ENCODE measurements at places on chromosomes 3 and 15.
A peak's percentile ranks its signal among the peaks of the same experiment; 100 is the strongest.

GRCh38 chr15:74208901-74209559 is 6.4 kb upstream of the STRA6 start:
- no peak for DNase-seq

GRCh38 chr15:70474471-70475406 is 288.6 kb downstream of the UACA start:
- peak; percentile 74 for DNase-seq

GRCh38 chr3:123025642-123026521 is 1.7 kb downstream of the SEMA5B start:
- no peak for DNase-seq

DNA sequence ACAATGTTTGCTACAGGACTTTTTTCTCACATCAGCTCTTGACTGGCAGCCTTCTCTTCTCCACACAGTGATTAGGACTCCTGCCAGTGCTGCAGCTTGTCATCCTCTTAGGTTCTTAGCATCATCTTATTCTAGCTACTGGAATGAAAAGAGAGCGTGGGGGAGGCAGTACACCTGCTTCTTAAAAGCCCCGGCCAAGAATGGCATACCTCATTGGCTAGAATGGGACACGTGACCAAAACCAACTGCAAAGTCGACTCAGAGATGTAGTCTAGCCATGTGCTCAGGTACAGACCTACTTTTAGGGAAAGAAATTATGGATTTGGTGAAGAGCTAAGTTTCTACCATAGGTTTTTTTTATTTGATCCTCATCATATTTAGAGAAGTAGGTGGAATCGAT is 44.1 kb downstream of the RARB start:
- DNase-seq: no peak

DNA sequence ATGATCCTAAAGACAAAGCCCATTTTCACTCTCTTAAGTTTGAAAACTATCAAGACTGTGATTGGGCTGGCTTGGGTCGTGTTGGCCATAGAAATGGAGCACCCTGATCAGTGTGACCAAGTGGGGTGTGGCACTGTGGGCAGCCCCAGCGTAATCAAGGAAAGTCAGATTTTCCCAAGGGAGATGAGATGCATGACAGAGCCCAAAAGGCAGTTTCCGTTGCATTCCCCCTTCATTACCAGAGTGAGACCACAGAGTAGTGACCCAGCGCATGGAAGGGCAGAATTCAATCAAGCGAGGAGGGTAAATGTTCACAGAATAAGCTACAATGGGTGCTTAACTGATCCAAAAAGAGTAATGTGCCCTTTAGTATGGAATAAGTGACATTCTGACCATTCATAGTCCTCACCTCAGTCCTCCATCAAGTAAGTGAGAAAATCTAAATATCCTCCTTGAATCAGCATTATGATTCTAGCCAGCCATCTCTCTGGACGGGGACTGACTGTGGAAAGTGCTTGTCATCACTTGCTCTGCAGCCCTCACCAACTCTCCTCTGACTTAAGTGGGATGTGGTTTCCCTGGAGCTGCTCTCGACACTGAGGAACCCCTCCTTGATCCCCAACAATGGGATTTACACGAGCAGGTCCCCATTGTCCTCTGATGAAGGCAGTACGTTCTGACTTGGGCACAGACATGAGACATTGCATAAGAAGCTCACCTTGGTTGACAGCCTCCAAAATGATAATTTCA is 430.5 kb downstream of the OCA2 start:
- no peak for DNase-seq

GRCh38 chr3:52372822-52373504 is 56.8 kb downstream of the DNAH1 start:
- no peak for DNase-seq

DNA sequence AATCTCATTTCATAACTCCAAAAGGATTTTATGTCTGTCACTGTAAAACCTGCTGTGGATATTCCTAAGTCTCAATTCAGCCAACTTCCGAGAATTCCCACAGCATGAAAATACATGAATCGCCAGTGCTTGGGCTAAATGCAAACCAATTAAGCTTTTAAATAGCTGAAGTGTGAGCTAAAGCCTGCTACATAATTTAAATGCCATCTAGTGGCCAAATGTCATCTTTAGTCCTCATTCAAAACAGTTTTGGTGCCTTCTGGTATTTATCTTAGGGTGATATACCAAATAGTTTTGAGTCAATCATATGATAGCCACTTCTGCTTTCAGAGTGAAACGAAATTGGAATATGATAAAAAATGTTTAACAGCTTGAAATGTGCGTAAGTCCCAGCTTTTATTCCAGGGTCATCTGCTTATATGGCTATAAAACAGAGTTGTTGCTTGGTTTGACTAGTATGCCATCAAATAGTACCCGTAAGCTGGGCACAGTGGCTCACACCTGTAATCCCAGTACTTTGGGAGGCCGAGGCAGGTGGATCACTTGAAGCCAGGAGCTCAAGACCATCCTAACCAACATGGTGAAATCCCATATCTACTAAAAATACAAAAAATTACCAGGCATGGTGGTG is 41.8 kb upstream of the CCNL1 start:
- no peak for DNase-seq

DNA sequence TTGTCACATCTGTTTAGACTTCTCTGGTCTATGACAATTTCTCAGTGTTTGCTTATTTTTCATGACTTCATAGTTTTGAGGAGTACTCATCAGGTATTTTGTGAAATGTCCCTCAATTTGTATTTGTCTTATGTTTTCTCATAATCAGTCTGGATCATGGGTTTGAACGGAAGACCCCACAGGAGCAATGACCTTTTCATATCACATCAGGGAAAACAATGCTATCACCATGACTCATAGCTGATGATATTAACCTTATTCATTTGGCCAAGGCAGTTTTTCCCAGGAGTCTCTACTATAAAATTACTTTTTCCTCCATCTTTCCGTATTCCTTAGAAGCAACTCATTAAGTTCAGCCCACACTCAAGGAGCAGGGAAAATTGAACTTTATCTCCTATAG is 32.7 kb downstream of the AADACL2 start:
- no peak for DNase-seq

DNA sequence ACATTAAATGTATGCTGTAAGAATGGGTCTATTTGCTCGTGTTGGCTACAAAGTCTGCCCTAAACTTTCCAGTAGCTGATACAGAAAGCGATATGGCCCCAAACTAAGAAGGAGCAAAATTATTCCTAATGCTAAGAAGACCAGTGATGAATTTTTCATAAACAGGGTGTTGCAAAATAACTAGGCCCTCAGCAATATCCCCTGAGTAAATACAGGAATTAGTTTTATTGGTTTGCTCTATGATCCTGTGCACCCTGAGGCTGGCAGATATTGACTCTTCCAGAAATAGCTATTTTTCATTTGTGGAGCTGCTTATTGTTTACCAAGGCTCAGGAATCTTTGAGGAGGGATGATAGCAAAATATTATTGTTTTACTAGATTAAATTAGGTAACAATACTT is 60.9 kb upstream of the CCNL1 start:
- no peak for DNase-seq

DNA sequence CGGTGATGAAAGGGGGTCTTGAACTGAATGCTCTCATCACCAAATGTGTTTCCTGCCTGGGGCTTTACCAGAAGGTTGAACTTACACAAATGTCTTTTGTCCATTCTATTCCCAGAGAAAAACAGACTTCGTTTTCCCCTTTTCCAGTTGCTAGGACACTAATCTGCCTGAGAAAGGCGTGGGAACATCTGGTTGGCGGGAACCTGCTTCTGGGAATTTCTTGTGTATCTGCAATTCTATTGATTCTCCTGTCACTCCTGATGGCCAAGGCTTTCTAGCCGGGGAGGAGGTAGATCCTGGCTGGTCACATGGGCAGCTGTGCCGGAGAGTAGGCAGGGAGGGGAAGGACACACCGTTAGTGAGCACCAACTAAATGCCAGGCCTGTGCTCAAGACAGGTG is 31.1 kb upstream of the CCDC174 start:
- no peak for DNase-seq

- no peak for DNase-seq
Observed at GRCh38 chr3:135860761-135861160, 104.8 kb upstream of the PPP2R3A start.

- DNase-seq: no peak
Observed at GRCh38 chr15:85539491-85539890, 159.1 kb downstream of the AKAP13 start.

GRCh38 chr3:21562243-21562642 is 188.8 kb downstream of the ZNF385D start:
- DNase-seq: no peak
